ENCODE measurements at places on chromosomes 1 and 21. TPM values are rescaled to one million over a fixed set of nuclear protein-coding genes. Genes with fewer than 3 reads are reported as not detected.

The LRRN2 gene
- total RNA-seq = 27.4 TPM

GRCh38 chr1:188062456-188062855, 1233.7 kb downstream of the PLA2G4A start:
- H3K27me3 ChIP-seq = no peaks in the 10 kb centered on the region
- no peak for DNase-seq
- no peaks in the 10 kb centered on the region for H3K4me1 ChIP-seq

The ZSWIM5 gene
- 19.5 TPM for total RNA-seq

The IL20 gene
- 0.43 TPM for total RNA-seq

- no peaks in the 10 kb centered on the region for H3K4me1 ChIP-seq
- no peaks in the 10 kb centered on the region for H3K27me3 ChIP-seq
- no peaks in the 10 kb centered on the region for H3K36me3 ChIP-seq
These were observed 43.7 kb downstream of the GNG12 start for GRCh38 chr1:67789551-67789950.

- H3K27me3 ChIP-seq = no peaks in the 10 kb centered on the region
- no peak overlapping the region for H3K4me3 ChIP-seq
- no peak overlapping the region for H3K27ac ChIP-seq
- DNase-seq = no peak
- no peaks in the 10 kb centered on the region for H3K36me3 ChIP-seq
These were observed 3.5 kb downstream of the HPCA start for GRCh38 chr1:32889731-32890278.

DNA sequence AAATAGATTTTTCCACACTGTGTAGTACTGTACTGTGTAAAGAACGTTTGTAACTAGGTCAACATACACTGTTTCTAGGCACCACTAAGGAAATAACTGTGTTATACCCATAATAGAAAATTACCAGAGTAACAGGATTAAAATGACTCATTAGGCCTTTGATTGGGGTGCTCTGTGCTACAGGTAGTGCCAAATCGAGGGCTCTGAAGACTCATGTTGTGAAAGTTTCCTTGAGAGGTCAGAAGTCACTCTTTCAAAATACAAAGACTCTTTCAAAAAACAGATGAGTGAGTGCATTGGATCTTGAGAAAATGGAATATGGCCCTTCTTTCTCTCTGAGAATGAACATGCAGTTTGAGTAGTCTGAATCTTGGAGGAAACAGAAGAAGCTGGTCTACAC, 143.0 kb downstream of the MRPL39 start:
- no peaks in the 10 kb centered on the region for H3K36me3 ChIP-seq
- no peak overlapping the region for H3K4me3 ChIP-seq
- no peaks in the 10 kb centered on the region for H3K27me3 ChIP-seq
- no peaks in the 10 kb centered on the region for H3K4me1 ChIP-seq
- DNase-seq = no peak

DNA sequence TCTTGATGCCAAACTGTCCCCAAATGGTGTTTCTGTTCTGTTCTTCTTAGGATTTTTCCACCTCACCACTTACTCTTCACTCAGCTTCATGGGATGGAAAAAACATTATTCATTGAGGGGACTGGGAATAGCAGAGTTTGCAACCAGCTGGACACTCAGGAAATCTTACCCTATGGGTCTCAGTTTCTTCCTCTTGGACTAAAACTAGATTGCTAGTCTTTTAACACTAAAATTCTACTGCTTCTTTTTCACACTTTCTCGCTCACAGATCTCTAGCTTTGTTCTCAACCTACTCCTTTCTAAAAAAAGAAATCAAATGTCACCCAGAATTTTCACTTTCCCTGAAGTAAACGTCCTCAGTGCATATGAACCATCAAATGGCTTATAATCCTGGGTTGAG, 4.8 kb downstream of the KMO start:
- H3K4me1 ChIP-seq = no peaks in the 10 kb centered on the region
- no peak overlapping the region for H3K27ac ChIP-seq
- H3K36me3 ChIP-seq = no peaks in the 10 kb centered on the region

GRCh38 chr1:47545912-47546483, 108.2 kb downstream of the FOXD2 start:
- no peak overlapping the region for H3K27ac ChIP-seq
- no peaks in the 10 kb centered on the region for H3K27me3 ChIP-seq
- no peak for DNase-seq
- no peaks in the 10 kb centered on the region for H3K36me3 ChIP-seq

The ANGPTL1 gene
- total RNA-seq = 14.7 TPM

DNA sequence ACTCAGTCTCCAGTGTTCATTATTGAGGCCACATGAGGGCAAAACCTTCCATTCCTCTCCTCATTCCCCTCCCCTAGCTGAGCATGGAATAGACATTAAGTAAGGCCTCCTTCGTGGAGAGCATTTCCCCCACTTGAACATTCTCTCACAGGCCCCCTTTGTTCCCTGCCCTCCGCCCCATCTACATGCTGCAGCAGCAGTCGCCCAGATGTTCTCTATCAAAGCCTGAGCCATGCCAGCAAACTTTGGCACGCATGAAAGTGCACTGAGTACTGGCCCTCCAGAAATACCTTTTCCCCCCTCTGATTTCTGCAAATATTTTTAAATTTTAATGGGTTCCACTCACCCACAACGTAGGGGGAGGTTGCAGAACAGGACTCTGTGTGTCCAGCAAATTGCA, 20.9 kb upstream of the GORAB start:
- H3K4me3 ChIP-seq = no peak overlapping the region
- H3K27ac ChIP-seq = no peak overlapping the region
- H3K4me1 ChIP-seq = no peaks in the 10 kb centered on the region
- no peaks in the 10 kb centered on the region for H3K27me3 ChIP-seq
- no peak for DNase-seq
- H3K36me3 ChIP-seq = no peaks in the 10 kb centered on the region

DNA sequence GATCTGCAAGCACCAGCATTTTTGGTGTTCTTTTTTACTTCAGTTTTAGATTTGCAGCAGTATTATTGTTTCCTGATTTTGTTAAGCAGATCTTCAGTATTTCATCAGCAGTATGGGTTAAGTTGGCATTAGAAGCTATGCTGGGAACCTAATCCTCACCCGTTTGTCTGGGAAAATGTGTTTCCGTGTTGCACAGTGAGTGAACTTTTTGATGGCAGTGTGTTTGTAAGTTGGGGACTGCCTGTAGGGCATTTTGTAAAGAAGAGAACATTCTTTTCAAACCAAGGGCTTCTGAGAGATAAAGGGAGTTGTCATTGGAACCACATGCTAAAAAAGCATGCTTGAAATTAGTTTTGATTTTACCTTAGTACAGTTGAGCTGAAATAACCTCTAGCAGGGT, 35.9 kb downstream of the UCK2 start:
- no peak for DNase-seq
- no peak overlapping the region for H3K27ac ChIP-seq
- H3K4me1 ChIP-seq = no peaks in the 10 kb centered on the region
- no peak overlapping the region for H3K4me3 ChIP-seq
- no peaks in the 10 kb centered on the region for H3K27me3 ChIP-seq

GRCh38 chr1:17579951-17580939, 40.7 kb downstream of the ARHGEF10L start:
- no peaks in the 10 kb centered on the region for H3K27me3 ChIP-seq
- H3K36me3 ChIP-seq = no peaks in the 10 kb centered on the region
- no peak for DNase-seq

DNA sequence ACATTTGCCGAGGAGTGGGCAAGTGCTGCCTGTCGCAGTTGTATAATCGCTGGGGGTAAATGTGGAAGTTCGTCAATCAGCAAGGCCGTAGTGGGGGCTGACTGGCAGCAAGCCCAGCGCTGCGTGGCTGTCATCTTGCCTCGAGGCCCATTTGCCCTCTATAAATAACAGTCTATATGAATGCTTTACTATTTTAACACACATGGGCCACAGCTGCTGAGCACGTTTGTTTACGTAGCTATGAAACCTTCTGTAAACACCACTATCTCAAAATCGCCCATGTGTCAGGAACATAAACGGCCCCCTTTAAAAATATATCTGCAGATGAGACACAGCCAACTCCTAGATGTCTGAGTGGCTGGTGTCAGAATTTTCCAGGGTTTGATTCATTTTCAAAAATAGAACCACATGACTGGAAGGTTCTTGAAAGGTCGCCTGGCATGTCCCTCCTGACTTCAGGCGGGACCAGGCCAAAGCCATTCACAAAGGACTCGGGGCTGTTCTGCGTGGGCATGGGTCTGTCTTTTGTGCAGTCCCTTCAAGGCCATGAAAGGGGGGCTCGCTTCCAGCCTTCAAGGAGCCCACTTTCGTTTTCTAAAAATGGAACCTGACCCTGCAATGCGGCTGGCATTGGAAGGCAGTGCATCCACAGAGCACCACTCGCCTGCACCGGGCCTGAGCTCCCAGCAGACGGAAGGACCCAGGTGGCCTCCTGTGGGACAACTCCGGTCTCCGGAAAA, 205.5 kb downstream of the KCNJ6 start:
- DNase-seq = no peak
- H3K27ac ChIP-seq = no peak overlapping the region
- H3K36me3 ChIP-seq = no peaks in the 10 kb centered on the region
- no peaks in the 10 kb centered on the region for H3K27me3 ChIP-seq

The OR2L3 gene
- total RNA-seq = 0.39 TPM

The ZNF684 gene
- 9.9 TPM for total RNA-seq

DNA sequence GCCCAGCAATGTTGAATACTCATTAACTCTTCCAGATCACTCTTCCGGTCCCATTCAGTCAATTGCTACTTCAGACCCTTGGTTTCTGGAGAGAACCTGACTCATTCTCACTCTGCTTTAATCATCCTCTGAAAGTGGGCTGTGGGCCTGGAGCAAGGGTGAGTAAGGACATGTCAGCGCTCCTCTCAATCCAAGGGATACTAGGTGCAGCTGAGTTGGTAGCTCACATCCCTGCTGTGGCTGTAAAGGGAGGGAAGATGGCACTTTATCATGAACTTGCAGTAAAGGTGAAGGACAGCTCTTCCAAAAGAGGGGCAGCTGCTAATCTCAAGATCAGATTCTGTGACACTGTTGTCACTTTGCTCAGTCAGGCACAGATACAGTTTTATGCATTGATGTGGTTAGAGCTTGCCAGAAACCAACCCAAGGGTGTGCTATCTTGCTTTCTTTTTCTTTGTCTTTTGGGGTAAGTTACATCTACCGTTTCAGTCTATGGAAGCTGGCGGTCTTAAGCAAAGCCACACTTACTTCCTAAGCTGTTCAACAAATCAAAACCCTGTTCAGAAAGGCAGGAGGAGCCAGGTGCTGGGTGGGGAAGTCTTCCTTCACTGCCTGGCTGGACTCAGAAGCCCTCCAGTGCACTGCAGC, 26.5 kb upstream of the NTPCR start:
- H3K27ac ChIP-seq = no peak overlapping the region
- H3K4me3 ChIP-seq = no peak overlapping the region
- no peaks in the 10 kb centered on the region for H3K4me1 ChIP-seq
- no peaks in the 10 kb centered on the region for H3K36me3 ChIP-seq

- no peaks in the 10 kb centered on the region for H3K4me1 ChIP-seq
- no peaks in the 10 kb centered on the region for H3K27me3 ChIP-seq
- H3K4me3 ChIP-seq = no peak overlapping the region
These were observed 75.5 kb upstream of the DYNLT5 start for GRCh38 chr1:66676613-66677298.

The MROH7 gene
- 72.7 TPM for total RNA-seq

The SLC2A5 gene
- 74.1 TPM for total RNA-seq

GRCh38 chr1:212367474-212368072, 47.1 kb downstream of the PACC1 start:
- H3K4me3 ChIP-seq = no peak overlapping the region
- H3K27ac ChIP-seq = no peak overlapping the region
- DNase-seq = no peak
- no peaks in the 10 kb centered on the region for H3K27me3 ChIP-seq

DNA sequence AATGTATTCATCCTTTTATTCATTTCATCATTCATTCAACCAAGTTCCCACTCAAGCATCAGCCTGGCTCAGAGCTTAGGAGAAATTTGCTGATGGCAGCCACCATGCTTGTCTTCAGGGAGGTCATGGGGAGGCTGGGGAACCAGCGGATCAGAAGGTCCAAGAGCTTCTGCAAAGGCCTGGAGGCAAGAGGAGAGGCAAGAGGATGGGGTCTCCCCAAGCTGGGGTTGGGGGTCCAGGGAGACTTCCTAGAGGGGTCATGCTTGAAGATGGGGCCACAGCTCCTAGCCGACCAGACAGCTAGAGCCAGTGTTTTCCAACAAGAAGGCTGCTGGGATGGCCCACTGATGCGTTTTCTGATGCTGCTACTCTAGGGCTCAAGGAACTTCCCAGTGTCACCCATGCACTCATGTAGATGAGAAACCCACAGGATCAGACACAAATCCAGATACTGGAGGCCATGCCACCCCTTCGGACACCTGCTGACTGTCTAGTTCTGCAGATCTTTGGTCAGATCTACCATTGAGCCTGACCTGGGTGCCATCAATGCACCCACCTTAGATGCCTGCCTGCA, 315.2 kb downstream of the AJAP1 start:
- H3K27me3 ChIP-seq = no peaks in the 10 kb centered on the region
- H3K4me1 ChIP-seq = no peaks in the 10 kb centered on the region
- no peaks in the 10 kb centered on the region for H3K36me3 ChIP-seq
- DNase-seq = no peak

- H3K4me3 ChIP-seq = no peak overlapping the region
- no peak for DNase-seq
- H3K27me3 ChIP-seq = no peaks in the 10 kb centered on the region
- no peaks in the 10 kb centered on the region for H3K36me3 ChIP-seq
- peaks cover 21% of the 10 kb centered on the region for H3K4me1 ChIP-seq
These were observed 11.7 kb downstream of the TAGLN2 start for GRCh38 chr1:159913451-159914192.

GRCh38 chr1:7847599-7847998, 5.3 kb downstream of the UTS2 start:
- H3K36me3 ChIP-seq = no peaks in the 10 kb centered on the region
- no peak overlapping the region for H3K4me3 ChIP-seq
- H3K27me3 ChIP-seq = no peaks in the 10 kb centered on the region
- no peak overlapping the region for H3K27ac ChIP-seq

The FMO5 gene
- total RNA-seq = 9.8 TPM

The AKR7A3 gene
- 6.2 TPM for total RNA-seq

DNA sequence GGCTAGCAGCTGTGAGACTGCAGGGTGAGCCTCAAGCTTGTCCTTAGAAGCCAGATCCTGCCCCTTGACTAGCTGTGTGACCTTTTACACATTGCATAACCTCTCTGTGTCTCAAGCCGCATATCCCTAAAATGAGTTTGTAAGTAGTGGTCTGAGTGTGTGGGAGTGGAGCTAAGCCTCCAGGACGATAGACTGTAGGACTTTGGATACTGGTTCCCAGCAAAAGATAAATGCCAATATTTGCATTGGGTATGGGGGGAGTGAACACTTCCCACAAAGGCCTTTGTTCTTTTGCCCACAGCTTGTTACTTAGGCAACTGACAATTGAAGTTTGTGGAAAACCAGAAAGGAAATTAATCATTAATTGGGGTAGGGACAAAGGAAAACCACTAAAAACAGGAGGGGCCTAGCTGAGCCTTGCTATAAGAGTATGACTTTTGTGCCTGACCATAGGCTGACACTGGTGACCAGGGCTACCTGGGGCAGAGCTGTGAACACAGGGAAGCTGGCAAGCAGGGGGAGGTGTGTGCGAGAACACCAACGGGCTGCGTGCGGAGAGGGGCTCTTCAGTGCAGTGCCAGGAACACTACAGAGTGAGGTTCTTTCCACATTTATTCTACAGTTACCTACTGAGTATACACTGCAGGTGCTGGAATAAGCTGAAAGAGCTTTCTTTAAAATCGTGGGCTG, 102.4 kb upstream of the ETV3 start:
- H3K27ac ChIP-seq = peak overlapping the region; percentile 73
- peak; percentile 32 for DNase-seq
- no peaks in the 10 kb centered on the region for H3K36me3 ChIP-seq
- no peaks in the 10 kb centered on the region for H3K27me3 ChIP-seq
- H3K4me1 ChIP-seq = peaks cover 45% of the 10 kb centered on the region

The ALPL gene
- total RNA-seq = 15.7 TPM
